ENCODE measurements at places on chromosomes 13 and 19.

DNA sequence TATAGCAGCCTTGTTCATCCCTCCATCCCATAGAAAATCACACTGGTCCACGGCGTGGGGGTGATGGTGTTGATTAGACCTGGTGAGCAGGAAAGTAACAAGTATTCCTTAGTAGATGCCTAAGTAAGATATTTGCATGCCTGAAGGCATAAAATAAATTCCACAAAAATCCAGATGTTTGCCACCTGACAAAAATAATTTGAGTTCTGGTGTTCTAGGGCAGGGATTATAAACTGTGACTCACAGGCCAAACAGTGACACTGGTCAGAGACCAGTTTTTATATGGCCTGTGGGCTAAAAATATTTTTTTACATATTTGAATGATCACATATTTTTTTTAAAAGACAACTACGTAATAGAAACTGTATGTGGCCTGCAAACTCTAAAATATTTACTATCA, 310.7 kb downstream of the RFC3 start:
- no peak for DNase-seq

DNA sequence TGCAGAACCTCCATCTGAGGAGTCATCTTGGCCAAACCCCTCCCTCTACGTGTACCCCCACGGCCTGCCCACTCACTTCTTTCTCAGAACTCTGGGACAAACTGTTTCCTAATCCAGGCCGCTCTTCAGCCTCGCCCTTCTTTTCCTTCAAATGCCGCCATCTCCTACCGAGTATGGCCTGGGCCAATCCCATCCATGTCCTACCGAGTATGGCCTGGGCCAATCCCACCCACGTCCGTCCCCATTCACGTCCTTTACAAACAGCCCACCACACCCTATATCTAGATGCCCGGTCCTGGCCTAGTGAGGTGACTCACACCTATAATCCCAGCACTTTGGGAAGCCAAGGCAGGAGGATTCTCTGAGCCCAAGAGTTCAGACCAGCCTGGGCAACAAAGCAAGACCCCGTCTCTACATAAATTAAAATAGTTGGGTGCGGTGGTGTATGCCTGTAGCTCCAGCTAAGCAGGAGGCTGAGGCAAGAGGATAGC, 1.1 kb downstream of the TMEM160 start:
- no peak for DNase-seq

DNA sequence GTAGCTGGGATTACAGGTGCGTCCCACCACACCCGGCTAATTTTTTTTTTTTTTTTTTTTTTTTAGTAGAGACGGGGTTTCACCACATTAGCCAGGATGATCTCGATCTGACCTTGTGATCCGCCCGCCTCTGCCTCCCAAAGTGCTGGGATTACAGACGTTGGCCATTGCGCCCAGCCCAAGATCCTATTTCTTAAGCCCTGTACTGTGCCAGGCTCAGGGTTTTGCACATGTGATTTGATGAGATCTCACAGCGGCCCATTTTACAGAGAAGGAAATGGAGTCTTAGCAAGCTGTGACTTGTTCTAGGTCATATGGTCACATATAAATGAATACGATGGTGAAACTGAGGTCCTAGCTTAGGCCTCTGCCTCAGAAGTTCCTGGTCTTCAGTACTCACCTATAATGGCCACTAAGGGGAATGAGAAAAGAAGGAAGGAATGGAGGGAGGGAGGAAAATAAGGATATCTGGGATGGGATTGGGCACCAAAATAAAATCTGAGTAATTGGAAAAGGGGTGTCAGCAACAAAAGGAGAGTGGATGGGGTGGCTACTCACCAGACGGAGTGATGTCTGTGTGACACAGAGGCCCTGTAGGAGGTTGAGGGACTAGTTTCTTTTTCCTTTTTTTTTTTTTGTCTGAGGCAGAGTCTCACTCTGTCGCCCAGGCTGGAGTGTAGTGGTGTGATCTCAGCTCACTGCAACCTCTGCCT, 1.3 kb downstream of the OSCAR start:
- DNase-seq, result no peak

GRCh38 chr13:24203811-24204210, 43.3 kb downstream of the SPATA13 start:
- no peak for DNase-seq

DNA sequence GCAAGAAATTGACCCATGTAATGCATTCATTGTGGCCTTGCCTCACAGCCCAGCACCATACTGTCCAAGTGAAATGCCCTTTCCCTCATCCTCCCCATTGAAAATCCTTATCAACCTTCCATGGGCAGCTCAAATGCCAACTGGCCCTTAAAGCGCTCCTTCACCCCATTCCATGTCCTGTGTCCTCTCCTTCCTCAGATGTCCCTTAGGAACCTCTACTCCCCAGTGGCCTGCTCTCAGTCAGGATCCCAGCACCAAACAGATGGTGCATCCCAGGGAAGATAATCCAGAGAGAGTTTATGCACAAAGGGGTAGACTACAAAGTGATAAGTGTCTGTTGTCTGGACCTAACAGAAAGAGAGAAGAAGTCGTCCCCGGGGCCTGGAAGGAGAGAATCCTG, 407.4 kb upstream of the ZNF507 start:
- DNase-seq, result no peak

GRCh38 chr13:109719962-109720646, 66.3 kb downstream of the IRS2 start:
- DNase-seq, result no peak

DNA sequence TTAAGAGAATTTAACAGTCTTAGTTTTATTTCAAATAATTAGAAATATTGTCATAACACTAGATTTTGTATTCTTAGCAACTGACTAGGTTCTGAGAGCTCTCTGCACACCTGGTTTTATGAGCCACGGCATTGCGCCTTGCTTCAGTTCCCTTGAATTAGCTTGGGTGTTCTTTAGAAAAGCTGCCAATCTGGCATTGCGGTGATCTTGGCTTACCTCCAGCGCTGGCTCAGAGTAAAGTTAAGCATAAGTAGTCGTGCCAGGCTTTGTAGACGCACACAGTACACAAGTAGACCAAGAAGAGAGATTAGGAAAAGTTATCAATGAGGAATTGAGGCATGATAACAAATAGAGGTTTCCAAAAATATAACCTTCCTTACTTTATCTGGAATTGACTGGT, 45.7 kb downstream of the TPP2 start:
- DNase-seq, result no peak

- no peak for DNase-seq
Measured at GRCh38 chr19:16593181-16593580, 21.0 kb upstream of the SLC35E1 start.

- DNase-seq, result no peak
Measured at GRCh38 chr13:87999788-88000187, 328.6 kb downstream of the SLITRK5 start.

GRCh38 chr13:106302011-106302410, 233.5 kb downstream of the EFNB2 start:
- DNase-seq, result no peak

DNA sequence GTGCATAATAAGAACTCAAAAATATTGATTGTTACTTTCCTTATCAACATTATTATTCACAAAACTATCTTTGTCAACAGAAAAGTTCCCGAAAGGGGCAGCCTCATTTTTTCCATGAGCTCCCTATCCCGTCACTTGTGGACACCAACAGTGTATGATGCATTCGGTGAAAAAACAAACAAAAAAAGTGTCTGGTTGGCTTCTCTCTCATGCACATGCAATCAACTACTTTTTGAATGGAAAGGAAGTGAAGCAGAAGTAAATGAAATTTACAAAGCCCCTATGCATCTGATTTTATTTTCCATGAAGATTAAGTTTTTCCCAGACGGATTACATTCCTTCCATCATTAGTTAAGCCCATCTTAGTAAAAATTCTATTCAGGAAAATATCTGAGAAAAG, 526.9 kb downstream of the RFC3 start:
- no peak for DNase-seq

- no peak for DNase-seq
Measured at GRCh38 chr13:77406644-77407440, 79.9 kb upstream of the MYCBP2 start.

DNA sequence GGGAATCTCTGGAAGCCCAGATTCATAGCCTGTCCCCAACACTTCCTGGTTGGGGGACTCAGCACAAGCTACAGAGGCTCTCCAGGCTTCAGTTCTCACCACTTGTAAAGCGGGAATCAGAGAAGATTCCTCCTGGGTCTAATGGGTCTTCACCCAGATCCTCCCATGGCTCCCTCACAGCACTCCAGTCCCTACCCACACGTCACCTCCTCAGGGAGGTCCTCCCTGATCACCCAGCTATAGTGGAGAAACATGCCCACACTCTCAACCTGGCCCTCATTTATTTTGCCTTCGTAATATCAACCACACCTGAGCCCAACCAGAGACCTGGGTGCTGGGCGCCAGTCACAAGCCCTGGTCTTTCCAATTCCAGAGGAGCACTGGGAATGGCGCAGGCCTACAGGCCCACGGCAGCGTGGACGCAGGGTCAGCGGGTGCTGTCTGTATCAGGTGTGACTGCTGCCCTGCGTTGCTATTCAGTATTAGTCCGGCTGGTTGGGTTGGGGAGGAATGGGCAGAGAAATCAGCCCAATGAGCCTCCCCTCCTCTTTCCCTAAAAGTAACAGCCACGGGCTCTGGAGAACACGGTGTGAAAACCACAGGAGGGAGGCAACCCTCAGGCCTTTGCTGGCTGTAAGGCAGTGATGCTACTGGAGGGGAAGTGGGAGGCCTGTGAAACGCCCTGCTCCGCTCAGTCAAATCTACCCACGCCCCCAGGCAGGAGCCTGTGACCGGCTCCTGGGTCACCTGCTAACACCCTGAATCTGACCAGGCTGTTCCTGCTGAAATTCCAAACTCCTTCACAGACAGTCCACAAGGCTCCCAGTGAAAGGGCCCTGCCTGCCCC, 5.2 kb downstream of the AKT2 start:
- no peak for DNase-seq
